Activated T-helper 17 cell treated with anti-CD3 and anti-CD28 coated beads, Interleukin-2, amount 50 U/mL, for 72 hours (primary cell): ENCODE measurements at places on chromosomes 4 and X.

DNA sequence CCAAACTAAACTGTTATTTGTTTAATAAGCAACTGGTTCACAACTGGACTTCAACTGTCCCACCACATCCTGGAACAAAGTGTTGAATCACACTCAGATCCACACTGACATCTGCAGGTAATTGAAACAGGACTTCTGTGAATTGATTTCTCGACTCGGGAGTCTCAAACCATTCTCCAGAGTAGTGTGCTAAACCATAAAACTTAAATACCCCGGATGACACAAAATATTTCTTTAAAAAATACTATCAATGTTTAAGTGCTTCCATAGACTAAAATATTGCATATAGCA, 95.4 kb upstream of the PLAC1 start:
- H3K27me3 ChIP-seq: peaks cover 8% of the 10 kb centered on the region
- no peaks in the 10 kb centered on the region for H3K4me1 ChIP-seq
- ATAC-seq: no peak
- H3K36me3 ChIP-seq: no peaks in the 10 kb centered on the region
- H3K4me3 ChIP-seq: no peak overlapping the region

DNA sequence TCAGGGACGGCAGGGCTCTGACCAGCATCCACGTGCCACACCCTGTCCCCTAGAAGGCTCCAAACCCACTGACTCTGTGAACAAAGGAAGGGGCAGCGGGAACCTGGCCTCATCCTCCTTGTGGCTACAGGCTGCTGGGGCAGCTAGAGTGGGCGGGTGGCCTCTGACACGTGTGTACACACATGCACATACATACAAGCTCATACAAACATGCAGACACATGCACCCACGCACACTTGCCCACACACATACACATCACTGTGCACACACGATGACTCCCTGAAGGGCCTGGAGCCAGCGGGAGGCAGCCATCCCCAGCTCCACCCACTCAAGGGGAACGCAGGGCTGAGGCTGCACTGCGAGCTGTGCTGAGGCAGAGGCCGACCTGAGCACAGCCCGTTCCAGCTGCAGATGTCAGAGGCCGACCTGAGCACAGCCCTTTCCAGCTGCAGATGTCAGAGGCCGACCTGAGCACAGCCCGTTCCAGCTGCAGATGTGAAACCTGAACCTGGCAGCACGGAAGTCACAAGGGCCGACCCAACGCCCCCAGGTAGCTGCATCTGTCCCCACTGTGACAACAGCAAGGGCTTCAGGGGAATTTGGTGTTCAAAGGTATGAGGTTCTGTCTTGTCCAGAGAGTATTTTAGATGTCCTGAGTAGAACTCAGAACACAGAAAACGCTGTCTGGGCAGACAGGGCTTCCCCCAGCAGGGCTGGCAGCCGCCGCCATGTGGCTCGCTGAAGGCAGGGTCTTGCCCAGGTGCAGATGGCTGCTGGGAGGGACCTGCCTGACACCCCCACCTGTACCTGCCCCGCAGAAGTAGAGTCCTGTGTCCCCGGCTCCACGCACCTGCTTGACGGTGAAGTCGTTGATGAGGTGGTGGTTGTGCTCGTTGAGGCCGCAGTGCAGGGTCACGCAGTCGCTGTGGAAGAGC, 33.5 kb downstream of the CTBP1 start:
- H3K4me1 ChIP-seq: peaks cover 20% of the 10 kb centered on the region
- ATAC-seq: no peak
- H3K4me3 ChIP-seq: peak overlapping the region; percentile 68
- no peak overlapping the region for H3K27ac ChIP-seq

DNA sequence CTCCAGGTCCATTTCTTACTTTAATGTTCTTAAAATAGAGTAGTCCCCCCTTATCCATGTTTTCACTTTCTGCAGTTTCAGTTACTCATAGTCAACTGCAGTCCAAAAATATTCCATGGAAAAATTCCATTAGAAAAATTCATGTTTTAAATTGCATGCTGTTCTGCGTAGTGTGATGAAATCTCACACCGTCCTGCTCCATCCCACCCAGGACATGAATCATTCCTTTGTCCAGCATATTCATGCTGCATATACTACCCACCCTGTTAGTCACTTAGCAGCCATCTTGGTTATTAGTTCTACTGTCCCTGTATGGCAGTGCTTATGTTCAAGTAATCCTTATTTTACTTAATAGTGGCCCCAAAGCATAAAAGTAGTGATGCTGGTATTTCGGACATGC, 5.4 kb upstream of the PDLIM5 start:
- no peak for ATAC-seq
- H3K27me3 ChIP-seq: peaks cover 17% of the 10 kb centered on the region
- no peaks in the 10 kb centered on the region for H3K36me3 ChIP-seq
- peaks cover 4% of the 10 kb centered on the region for H3K4me1 ChIP-seq

DNA sequence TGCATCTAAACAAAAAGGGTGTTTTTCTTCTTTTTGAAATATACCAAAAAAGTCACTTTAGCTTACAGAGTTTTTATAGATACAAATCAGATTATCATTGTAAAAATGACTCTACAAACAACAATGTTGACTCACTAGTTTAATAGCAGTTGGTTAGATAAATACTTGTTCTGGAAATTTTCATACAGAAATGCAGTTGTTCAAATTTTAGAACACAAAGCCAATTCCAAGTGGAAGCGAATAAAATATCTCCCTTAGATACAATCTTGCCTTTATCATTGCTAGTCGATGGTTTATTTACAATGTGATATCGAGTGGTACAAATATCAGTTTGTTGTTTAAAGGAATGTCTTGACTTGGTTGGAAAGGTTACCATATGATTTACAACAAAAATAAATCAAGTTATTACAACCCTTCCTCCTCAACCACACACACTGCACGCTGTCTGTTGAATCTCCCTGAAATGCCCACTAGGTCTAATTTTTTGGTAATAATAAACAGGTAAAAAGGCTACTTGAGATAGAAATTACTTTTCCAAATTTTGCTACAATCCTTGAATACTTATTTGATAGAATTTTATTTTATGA, 114.8 kb downstream of the CDS1 start:
- H3K36me3 ChIP-seq: no peaks in the 10 kb centered on the region
- H3K4me3 ChIP-seq: no peak overlapping the region
- no peaks in the 10 kb centered on the region for H3K27me3 ChIP-seq
- no peaks in the 10 kb centered on the region for H3K4me1 ChIP-seq
- H3K27ac ChIP-seq: no peak overlapping the region

GRCh38 chr4:165131247-165131832, 18.7 kb upstream of the TMEM192 start:
- H3K4me1 ChIP-seq: no peaks in the 10 kb centered on the region
- no peak overlapping the region for H3K4me3 ChIP-seq
- peaks cover 27% of the 10 kb centered on the region for H3K27me3 ChIP-seq
- no peaks in the 10 kb centered on the region for H3K36me3 ChIP-seq

DNA sequence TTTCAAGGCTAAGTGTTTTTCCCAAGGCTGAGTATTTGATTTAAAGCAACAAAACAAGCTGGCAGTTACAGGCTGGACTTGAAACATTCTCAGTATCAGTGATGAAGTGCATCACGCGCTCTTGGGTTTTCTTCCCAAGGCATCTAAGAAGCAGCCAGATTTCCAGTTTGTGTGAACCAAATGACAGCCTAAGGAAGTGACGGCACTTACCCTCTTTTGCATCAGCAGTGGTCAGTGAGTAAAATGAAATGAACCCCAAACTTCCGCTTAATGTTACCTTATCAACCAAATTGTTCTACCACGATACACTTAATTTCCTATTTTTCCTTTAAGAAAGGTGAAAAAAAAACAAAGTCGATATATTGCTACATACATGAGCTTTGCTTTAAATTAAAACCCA, 15.8 kb upstream of the GYPE start:
- H3K4me3 ChIP-seq: no peak overlapping the region
- H3K4me1 ChIP-seq: no peaks in the 10 kb centered on the region
- no peaks in the 10 kb centered on the region for H3K36me3 ChIP-seq
- peaks cover 3% of the 10 kb centered on the region for H3K27me3 ChIP-seq
- ATAC-seq: no peak

- peak overlapping the region; percentile 68 for H3K4me3 ChIP-seq
- no peaks in the 10 kb centered on the region for H3K27me3 ChIP-seq
- peak; percentile 91 for ATAC-seq
Measured at GRCh38 chr4:105352826-105353225, 121.0 kb downstream of the PPA2 start.

GRCh38 chrX:136629084-136629750, 18.7 kb upstream of the CD40LG start:
- peaks cover 52% of the 10 kb centered on the region for H3K4me1 ChIP-seq
- H3K4me3 ChIP-seq: peak overlapping the region; percentile 63
- peak overlapping the region; percentile 93 for H3K27ac ChIP-seq
- no peak for ATAC-seq
- peaks cover 7% of the 10 kb centered on the region for H3K36me3 ChIP-seq
- no peaks in the 10 kb centered on the region for H3K27me3 ChIP-seq

GRCh38 chr4:89712141-89712540, 124.8 kb downstream of the SNCA start:
- H3K4me1 ChIP-seq: no peaks in the 10 kb centered on the region
- H3K27ac ChIP-seq: no peak overlapping the region
- ATAC-seq: no peak
- peaks cover 5% of the 10 kb centered on the region for H3K27me3 ChIP-seq

DNA sequence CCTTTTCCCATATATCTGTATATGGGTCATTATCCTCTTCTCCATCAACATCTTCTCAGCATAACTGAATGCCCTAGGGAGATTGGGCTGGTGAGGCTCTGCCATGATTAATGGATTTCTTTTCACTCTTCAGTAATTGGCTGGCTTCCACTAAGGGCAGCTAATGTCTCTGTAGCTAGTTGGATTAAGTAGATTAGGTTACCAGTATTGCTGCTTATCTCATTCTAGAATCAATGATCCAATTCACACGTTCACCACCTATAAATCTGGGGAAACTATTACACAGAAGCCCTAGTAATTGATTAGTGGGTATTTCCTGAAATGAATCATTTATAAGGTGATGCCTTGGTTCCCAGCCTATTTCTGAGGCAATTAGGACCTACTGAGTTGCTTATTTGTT, 94.8 kb downstream of the KDR start:
- no peaks in the 10 kb centered on the region for H3K4me1 ChIP-seq
- H3K4me3 ChIP-seq: no peak overlapping the region
- no peaks in the 10 kb centered on the region for H3K36me3 ChIP-seq
- no peak for ATAC-seq
- H3K27ac ChIP-seq: no peak overlapping the region
- peaks cover 4% of the 10 kb centered on the region for H3K27me3 ChIP-seq

DNA sequence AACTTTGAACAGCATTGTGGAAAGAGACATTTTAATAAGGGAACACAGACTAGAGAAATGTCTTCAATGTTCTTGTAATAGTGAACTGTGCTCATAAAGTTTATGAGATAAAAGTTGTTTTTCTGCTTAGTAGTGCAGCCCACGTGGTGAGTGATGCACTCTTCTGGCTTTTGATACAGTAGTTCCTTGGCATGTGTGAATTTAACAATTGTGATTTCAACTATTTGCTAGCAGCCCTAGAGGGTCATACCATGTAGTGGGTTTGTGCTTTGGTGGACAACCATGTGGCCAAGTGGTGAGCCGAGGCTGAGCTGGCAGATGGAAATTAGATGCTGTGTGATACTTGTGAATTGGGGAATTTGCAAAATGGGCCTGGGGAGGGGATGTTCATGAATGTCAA, 116.2 kb upstream of the SLC4A4 start:
- no peak overlapping the region for H3K27ac ChIP-seq
- no peaks in the 10 kb centered on the region for H3K36me3 ChIP-seq
- peaks cover 12% of the 10 kb centered on the region for H3K27me3 ChIP-seq
- H3K4me1 ChIP-seq: no peaks in the 10 kb centered on the region
- no peak overlapping the region for H3K4me3 ChIP-seq
- ATAC-seq: no peak

- no peaks in the 10 kb centered on the region for H3K4me1 ChIP-seq
- no peak overlapping the region for H3K4me3 ChIP-seq
- H3K27ac ChIP-seq: no peak overlapping the region
- no peaks in the 10 kb centered on the region for H3K36me3 ChIP-seq
Measured at GRCh38 chr4:177367336-177367735, 57.7 kb downstream of the NEIL3 start.

- ATAC-seq: no peak
- H3K27me3 ChIP-seq: no peaks in the 10 kb centered on the region
- no peak overlapping the region for H3K27ac ChIP-seq
- H3K4me1 ChIP-seq: no peaks in the 10 kb centered on the region
- no peaks in the 10 kb centered on the region for H3K36me3 ChIP-seq
Measured at GRCh38 chr4:126687655-126688358, 945.0 kb upstream of the INTU start.

GRCh38 chr4:165328101-165328425, 594 bp downstream of the MSMO1 start:
- H3K4me1 ChIP-seq: peaks cover 40% of the 10 kb centered on the region
- ATAC-seq: no peak
- H3K27ac ChIP-seq: no peak overlapping the region
- no peaks in the 10 kb centered on the region for H3K27me3 ChIP-seq

- no peaks in the 10 kb centered on the region for H3K27me3 ChIP-seq
- H3K4me3 ChIP-seq: no peak overlapping the region
- no peaks in the 10 kb centered on the region for H3K4me1 ChIP-seq
- no peak overlapping the region for H3K27ac ChIP-seq
- no peak for ATAC-seq
Measured at GRCh38 chrX:125628435-125628834, 308.8 kb downstream of the TEX13C start.

- H3K27me3 ChIP-seq: peaks cover 12% of the 10 kb centered on the region
- H3K27ac ChIP-seq: no peak overlapping the region
- H3K4me3 ChIP-seq: no peak overlapping the region
- H3K4me1 ChIP-seq: peaks cover 5% of the 10 kb centered on the region
Measured at GRCh38 chr4:155961575-155961974, 7.9 kb upstream of the CTSO start.

GRCh38 chr4:1105662-1106061, 7.7 kb downstream of the RNF212 start:
- no peak overlapping the region for H3K27ac ChIP-seq
- no peak for ATAC-seq
- no peaks in the 10 kb centered on the region for H3K36me3 ChIP-seq
- no peak overlapping the region for H3K4me3 ChIP-seq

DNA sequence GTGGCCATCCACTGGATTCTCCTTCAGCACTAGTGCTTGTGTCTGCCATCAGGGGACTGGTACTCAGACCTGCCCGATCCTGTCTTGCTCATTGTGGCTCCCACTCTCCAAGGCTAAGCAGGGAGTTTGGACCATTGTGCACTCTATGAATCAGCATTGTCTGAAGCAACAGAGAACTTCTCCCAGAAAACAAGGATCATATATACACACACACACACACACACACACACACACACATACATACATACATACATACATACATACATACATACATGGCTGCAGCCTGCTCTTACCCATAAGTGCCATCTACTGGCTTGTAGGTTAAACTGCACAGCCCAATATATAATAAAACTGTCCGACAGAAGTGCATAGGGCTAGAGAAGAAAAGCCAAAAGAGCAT, 345.3 kb upstream of the LCORL start:
- H3K4me1 ChIP-seq: peaks cover 3% of the 10 kb centered on the region
- no peaks in the 10 kb centered on the region for H3K36me3 ChIP-seq
- ATAC-seq: peak; percentile 55
- peaks cover 6% of the 10 kb centered on the region for H3K27me3 ChIP-seq
- no peak overlapping the region for H3K27ac ChIP-seq
